NCI-H187 (cell line): ENCODE measurements at places on chromosomes 7 and 10.

GRCh38 chr10:6274040-6274439 lies 71.3 kb downstream of the PFKFB3 start:
- DNase-seq, result no peak

GRCh38 chr7:24442170-24442777 lies 131.0 kb upstream of the PALS2 start:
- DNase-seq, result no peak

DNA sequence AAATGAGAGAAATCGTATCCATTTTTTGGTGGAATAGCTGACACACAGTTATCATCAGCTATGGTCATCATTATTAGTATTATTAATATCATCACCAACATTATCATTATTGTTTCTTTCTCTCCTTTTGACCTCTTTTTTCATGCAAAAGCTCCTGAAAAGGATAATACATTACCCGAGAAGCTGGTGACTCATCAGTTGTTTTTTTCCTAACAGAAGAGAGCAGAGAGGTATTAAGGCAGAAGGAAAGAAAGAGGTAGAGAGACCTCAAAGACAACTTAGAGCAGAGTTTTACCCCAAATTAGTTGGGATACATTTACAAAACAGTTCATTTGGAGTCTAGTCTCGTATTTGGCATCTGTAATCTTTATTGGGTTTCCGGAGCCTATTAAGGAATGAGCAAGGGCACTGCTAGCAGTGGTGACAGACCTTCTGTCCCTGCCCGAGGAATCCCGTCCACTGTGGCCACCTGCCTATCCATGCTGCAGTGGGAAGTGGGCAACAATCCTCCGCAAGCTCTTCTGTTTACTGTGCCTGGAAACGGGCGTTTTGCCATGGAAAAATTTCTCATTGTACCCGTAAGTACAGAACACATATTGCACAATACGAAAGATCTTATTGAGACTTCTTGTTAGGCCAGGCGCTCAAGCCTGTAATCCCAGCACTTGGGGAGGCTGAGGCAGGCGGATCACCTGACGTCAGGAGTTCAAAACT lies 170.0 kb upstream of the MKLN1 start:
- no peak for DNase-seq

- no peak for DNase-seq
Measured at GRCh38 chr7:6306471-6306870, 34.0 kb upstream of the CYTH3 start.

- no peak for DNase-seq
Measured at GRCh38 chr10:348456-348855, 213.2 kb downstream of the ZMYND11 start.

DNA sequence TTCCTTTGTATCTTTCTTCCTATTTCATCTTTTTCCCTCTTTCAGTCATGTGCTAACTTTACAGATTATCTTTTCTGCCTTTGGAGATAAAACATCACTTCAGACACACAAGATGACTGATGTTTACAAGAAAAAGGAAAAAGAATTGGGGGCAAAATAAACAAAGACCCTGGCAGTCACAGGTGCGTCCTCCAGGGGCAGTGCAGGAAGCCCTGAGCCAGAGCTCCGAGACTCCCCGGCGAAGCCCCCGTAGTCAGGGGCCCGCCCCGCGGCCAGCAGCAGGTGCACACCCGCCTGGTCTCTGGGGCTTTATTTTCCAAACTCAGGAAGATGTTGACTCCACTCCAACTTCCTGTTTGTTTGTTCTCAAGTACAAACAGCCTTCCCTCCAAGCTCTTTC lies 10.2 kb downstream of the STK32C start:
- DNase-seq, result no peak

GRCh38 chr10:9399275-9399983 lies 1344.9 kb downstream of the GATA3 start:
- DNase-seq, result no peak

- DNase-seq, result no peak
Measured at GRCh38 chr7:101398396-101399289, 36.0 kb downstream of the COL26A1 start.

- DNase-seq, result no peak
Measured at GRCh38 chr7:25665374-25665773, 437.1 kb upstream of the NPVF start.

DNA sequence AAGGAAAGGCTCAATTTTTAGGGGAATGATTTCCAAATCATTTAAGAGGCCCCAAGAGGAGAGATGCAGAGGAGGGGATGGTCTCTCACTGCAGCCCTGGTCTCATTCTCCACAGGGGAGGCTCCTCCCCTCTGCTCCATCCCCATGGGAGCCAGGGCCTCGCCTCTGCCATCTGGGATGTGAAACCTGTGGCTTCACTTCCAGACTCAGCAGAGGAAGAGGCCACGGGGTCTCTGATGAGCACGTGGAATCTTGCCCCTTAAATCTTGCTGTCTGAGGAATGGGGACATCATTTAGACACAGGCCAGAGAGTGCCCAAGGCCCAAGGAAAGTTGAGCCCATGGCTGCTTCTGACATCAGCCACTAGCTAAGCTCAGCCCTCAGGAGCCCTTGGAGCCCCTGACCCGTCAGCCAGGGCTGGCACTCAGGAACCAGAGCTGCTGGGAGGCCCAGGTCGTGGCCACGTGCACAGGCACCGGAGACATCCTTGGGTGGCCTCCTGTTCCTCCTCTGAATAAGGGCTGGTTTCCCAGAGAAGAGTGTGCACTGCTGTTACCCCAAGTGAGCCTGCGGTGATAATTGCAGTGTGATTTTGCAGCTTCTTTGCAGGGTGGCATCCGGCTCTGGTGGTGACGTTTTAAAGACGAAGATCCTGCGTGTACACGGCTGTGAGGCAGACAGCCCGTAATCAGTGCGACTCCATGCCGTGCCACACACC lies 50.5 kb downstream of the VIPR2 start:
- no peak for DNase-seq

- DNase-seq, result no peak
Measured at GRCh38 chr10:102407425-102408130, 11.0 kb downstream of the PSD start.

DNA sequence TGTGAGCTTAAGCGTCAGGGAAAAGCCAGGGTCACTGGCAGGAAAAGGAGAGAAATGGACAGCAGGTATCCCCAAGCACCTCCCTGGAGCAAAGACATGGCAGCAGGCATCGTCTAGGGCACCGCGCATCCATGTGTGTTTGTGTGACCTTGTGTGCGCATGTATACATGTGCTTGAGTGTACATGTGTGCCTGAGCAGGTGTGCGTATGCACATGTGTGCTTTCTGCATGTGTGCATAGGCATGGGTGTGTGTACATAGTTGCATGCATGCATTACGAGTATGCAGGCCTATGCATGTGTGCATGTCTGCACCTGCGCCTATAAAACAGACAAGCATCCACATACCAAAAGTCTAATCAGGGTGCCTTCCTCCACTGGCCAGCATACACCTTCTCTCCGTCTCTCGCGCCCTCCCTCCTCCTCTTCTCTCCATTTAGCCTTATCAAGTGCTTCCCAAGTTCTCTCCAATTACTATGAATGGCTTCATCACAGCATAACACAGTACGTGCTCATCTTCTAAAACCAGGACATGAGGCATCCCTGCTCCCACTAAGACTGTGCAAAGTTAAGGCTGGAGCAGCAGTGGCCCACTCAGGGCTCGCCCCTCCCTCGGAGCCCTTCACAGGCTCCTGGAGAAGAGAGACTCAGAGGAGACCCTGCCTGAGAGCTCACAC lies 30.6 kb downstream of the RASGEF1A start:
- no peak for DNase-seq

DNA sequence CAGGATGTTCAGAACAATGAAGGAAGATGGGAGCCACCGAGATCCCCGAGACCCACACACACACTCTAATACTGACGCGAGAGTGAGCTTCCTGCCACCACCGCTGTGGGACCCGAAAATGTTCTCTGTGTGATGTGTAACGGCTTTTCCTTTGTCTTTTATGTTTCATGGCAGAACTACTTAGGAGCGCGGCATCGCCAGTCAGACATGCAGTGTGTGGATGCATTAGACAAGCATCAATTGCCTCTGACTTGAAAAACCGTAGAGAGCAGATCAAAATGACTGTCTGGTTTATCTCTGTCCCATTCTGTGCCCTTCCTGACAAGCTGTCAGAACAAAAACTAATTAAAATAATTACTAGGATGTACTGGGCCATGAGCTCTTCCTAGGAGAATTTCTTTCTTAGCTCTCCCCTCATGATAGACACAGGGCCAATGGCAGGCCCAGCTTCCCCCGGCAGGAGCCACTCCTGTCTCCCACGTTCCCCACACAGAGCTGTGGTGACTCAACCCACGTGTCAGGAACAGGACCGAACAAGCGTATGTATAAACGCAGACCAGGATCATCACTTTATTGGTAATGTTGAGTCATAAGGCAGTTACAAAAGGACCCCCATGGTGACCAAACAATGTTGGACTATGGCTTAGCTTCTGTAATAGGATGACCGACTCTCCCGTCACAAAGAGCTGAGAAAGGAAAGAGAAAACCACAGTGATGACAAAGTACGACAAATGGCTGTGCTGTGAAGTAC lies 705.0 kb downstream of the PARD3 start:
- DNase-seq, result no peak

DNA sequence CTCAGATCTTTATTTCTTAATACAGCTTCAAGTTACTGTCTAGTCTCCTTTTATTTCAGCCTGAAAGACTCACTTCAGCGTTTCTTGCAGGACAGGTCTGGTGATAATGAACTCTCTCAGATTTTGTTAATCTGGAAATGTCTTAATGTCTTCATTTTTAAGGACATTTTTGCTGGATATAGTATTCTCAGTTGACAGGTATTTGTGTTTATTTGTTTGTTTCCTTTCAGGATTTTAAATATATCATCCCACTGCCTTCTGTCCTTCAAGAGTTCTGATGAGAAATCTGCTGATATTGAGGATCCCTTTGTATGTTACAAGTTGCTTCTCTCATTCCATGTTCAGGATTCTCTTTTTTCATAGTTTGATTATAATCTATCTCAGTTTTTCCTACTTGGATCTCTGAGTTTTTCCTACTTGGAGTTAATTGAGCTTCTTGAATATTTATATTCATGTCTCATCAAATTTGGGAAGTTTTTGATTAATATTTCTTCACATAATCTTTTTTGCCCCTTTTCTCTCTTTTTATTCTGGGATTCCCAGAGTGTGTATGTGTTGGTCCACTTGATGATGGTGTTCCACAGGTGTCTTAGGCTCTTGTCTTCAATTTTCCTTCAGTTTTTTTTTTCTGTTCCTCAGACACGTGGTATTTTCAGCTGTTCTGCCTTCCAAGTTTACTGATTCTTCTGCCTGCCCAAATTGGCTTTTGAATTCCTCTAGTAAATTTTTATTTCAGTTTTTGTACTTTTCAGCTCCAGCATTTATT lies 49.9 kb downstream of the PTEN start:
- no peak for DNase-seq

DNA sequence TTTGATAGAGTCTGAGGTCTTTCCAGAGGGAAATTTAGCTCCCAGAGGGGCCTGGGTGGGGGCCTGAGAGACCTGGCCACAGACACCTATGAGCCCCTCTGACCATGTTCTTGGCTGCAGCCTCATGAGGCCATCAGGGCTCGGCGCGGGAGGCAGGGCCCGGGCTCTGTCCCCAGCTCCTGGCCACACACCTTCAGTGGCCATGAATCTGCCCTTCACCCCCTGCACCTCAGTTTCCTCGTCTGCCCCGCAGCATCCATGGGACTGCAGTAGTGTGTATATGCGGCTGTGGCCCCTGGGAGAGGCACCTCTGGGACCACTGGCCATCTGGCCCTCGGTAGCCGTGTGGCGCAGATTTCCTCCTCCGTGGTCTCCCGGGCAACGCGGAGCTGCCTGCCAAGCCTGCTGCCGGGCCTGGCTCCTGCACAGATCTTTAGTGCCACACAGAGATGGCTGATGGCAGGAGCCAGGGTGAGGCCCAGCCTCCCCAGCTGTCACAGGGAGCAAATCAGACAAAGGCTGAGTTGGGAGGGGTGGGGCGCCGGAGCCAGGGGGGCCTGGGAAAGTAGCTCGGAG lies 23.6 kb upstream of the ADCYAP1R1 start:
- no peak for DNase-seq

- DNase-seq, result no peak
Measured at GRCh38 chr10:124172181-124172916, 79.0 kb upstream of the CHST15 start.

- no peak for DNase-seq
Measured at GRCh38 chr10:133438711-133439273, 14.4 kb upstream of the SPRN start.
